ENCODE measurements at places on chromosomes 2 and 18.

- DNase-seq: no peak
Measured at GRCh38 chr2:239703834-239704233, 303.0 kb upstream of the HDAC4 start.

- DNase-seq: no peak
Measured at GRCh38 chr2:46866770-46867246, 48.8 kb downstream of the MCFD2 start.

DNA sequence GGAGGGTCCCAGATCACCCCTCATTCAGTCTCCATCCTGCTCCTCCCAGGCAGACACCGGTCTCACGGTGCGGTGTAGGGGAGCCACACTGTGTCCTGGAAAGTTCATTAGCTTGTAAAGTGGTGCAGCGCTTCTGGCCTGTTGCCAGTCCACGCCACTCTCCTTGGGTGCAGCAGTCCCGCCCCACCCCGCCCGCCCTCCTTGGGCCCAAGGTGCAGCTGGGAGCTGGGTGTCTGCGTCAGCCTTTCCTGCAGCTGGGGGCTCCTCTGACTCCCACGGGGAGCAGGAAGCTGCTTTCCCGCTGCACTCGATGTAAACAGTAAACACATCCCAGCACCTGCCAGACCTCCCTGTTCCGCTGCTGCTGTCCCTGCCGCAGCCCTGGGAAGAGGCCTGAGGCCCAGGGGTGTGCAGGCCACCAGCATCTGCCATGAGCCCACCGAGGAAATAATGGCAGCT lies 53.8 kb upstream of the ASB18 start:
- DNase-seq: no peak

GRCh38 chr2:160737247-160737646 lies 243.6 kb upstream of the RBMS1 start:
- DNase-seq: no peak

DNA sequence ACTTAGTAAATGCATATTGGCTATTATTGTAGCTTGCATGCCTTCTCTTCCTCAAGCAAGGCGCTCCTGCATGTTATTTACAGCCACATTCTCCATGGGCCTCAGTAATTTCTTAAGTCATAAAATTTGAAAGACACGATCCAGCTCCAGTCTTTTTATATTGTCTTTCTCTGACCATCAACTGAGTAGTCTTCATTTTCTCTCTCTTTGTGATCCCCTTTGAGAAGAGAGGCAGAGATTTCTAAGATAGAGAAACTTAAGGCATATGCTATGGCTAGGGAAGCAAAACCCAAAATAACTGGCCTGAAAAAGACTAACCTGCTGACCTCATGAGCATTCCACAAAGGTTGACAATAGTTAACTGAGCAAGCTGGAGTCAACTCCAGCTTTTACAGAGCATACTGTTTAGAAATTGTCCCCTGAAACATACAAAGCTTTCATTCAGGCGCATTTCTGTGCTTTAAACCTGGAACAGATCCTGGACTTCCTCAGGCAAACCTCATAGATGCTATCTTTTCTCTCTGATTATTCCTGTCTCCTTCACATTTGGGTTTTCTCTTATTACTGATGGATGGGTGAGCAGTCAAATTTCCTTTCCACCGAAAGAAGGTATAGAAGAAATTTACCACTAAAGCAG lies 4.6 kb downstream of the DPP4 start:
- no peak for DNase-seq

DNA sequence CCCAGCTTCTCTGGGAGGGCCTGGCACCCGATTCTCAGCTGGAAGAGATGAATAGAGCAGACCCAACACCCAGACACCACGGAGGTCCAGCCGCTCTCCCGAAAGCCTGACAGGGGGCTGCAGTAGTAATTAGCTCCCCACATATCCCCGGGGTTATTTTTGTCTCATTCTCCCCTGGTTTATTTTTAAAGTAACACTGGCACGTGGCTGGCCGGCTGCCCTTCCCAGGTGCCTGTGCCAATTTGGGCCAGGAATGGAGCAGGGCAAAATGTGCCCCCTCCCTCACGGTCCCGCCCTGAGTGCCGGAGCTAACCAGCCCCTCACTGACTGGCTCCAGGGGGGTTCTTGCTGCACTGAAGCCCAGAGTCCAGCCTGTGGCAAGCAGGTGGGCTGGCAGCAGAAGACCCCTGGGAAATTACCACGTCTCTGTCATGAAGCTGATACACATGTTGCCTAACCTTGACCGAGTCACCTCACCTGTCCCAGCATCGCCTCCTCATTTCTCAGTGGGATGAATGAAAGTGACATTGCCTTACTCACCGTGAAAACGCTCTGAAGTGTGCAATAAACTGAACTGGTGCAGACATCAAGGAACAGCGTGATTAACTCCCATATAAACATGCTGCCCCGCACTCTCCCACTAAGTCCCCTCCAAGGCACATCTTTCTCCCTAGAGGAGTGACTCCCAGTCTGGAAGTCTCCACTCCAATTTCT lies 18.4 kb downstream of the KCNK3 start:
- no peak for DNase-seq

DNA sequence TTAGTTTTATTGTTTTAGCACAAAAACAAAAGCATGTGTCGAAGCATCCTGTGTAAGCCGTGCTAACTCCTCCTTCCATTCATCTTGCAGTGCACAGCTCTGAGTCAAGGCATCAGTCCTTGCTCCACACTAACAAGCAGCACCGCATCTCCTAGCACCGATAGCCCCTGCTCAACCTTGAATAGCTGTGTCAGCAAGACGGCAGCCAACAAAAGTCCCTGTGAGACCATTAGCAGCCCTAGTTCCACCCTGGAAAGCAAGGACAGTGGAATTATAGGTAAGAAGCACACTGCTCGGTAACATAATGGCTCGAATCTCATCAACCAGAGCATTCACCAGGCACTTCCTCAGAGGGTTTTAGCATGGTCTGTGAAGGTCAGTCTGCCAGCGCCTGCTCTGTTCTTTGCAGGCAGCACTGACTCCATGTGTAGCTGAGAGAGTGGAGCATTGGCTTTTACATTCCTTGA lies 136.2 kb downstream of the WDSUB1 start:
- DNase-seq: no peak

- DNase-seq: no peak
Measured at GRCh38 chr2:36362291-36362690, 6.7 kb downstream of the CRIM1 start.

- no peak for DNase-seq
Measured at GRCh38 chr2:161994761-161995520, 79.1 kb downstream of the DPP4 start.

- DNase-seq: no peak
Measured at GRCh38 chr2:233198026-233198425, 53.4 kb upstream of the ATG16L1 start.

GRCh38 chr18:45456090-45457021 lies 158.9 kb upstream of the SLC14A2 start:
- DNase-seq: no peak

DNA sequence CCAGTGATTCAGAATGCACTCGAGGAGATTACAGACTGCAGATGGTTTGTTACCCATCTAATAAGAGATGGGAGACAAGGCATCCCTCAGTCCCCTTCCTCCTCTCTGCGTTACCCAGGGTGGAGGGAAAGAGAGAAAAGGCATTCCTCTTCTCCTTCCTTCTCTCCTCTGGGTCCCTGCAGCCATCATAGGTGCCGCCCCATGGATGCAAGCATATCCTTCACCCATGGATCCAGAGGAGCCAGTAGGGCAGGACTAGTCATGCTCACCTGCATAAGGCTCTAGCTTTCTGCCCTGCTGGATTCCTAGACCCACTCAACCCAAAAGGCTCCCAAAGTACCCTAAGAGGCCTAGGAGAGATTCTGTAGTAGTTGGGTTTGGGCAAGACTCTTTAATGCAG lies 20.4 kb downstream of the CMPK2 start:
- DNase-seq: no peak

- no peak for DNase-seq
Measured at GRCh38 chr2:60868589-60869273, 12.6 kb upstream of the REL start.

- DNase-seq: no peak
Measured at GRCh38 chr2:214995409-214995808, 143.0 kb downstream of the ABCA12 start.

- no peak for DNase-seq
Measured at GRCh38 chr2:23651187-23652080, 266.5 kb downstream of the KLHL29 start.

DNA sequence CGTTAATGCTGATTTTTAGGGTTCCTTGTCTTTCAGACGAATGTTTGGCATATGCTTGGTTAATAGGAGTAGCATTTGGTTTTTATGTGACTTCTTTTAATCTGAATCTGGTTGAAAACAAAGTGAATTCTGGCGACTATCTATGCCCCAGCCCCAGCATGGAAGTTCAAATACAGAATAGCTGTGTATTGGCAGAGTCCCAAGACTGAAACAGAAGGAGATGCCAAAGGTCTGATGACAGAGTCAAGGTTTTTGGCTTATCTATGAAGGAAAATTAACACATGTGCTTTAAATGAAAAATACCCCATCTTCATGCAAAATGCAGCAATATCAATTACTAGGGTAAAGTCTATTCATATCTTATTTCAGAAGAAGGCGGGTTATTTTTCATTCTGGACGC lies 734.8 kb upstream of the NXPH2 start:
- no peak for DNase-seq

GRCh38 chr2:222711315-222711940 lies 40.0 kb downstream of the MOGAT1 start:
- no peak for DNase-seq

Data from stimulated activated CD4-positive, alpha-beta T cell treated with anti-CD3 and anti-CD28 coated beads, TNF-alpha, amount 100 ng/mL, for 1 hour (primary cell).